ENCODE measurements at places on chromosomes 3 and 15.
A peak's percentile ranks its signal among the peaks of the same experiment; 100 is the strongest.

- DNase-seq: no peak
Measured at GRCh38 chr15:50798684-50799083, 33.2 kb upstream of the SPPL2A start.

DNA sequence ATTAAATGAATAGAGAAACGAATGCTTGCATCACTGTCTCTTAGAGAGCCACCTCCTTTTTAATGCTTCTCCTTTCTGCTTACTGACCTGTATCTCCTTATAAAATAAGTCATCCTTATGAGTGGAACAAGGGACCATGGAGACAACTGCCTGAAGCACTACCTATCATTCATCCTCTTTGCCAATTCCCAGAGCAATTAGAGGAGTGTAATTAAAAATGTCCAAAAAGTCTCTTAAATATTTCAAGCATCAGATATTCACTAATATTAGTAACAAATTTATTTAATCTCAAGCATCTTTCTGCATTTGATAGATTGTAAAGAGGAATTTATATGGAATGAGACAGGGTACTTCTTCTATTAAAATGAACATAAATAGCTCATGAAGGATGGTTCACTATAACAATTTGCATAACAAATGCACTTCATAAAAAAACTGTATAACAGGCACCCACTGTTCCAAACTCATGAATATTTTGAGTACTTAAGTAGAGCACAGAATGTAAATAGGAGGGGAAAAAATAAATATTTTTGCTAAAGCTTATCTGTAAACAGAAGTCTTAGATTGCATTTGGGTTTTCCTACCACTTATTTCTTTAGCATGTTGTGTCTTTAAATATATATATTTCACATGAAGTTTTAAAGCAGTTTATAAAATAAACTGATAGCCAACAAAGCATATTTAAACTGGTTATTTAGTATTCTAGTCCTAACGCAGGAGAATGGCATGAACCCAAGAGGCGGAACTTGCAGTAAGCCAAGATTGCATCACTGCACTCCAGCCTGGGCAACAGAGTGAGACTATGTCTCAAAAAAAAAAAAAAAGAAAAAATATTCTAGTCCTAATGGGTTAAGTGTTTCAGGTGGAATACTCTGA, 269.3 kb downstream of the TBL1XR1 start:
- no peak for DNase-seq

- no peak for DNase-seq
Measured at GRCh38 chr3:160081958-160082533, 93.4 kb downstream of the IL12A start.

DNA sequence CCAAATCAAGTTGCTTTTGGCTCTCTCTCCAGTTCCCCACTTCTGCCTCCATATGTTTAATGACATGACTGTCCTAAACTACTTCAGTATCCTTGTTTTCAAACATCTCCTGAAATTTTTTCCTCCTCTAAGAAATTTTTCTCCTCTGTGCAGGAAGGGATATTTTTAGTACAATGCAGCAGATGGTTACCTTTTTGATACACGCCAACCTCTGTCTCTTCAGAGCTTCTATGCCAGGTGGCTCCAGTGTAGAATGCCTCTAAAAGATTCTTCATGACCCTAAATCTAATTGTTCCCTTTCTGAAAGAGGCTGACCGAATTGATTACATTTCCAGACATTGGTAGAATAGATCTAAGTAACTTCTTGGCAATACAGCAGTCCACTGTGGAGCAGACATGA, 33.7 kb downstream of the TMOD3 start:
- no peak for DNase-seq

DNA sequence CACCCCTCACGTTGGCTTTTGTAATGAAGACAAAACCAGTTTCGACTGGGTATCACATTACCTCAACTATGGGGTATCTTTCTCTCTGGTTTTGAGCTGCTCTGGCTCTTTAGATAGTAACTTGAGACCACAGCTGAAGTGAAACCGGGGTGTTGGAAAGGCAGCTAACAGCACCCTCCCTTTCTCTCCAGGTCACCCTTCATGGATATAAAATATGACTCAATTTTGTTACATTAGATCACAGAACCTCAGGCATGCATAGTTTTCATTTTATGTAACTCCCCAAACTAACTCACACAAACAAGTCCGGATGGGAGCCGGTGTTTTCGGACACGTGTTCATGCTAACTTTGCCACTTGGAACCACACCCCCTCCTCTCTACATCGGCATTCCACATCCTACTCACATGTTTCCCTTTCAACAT, 90.7 kb downstream of the NR2F2 start:
- DNase-seq: no peak

GRCh38 chr3:135226057-135226456, 431.0 kb downstream of the EPHB1 start:
- DNase-seq: no peak

GRCh38 chr3:11126653-11127052, 27.6 kb upstream of the HRH1 start:
- no peak for DNase-seq

DNA sequence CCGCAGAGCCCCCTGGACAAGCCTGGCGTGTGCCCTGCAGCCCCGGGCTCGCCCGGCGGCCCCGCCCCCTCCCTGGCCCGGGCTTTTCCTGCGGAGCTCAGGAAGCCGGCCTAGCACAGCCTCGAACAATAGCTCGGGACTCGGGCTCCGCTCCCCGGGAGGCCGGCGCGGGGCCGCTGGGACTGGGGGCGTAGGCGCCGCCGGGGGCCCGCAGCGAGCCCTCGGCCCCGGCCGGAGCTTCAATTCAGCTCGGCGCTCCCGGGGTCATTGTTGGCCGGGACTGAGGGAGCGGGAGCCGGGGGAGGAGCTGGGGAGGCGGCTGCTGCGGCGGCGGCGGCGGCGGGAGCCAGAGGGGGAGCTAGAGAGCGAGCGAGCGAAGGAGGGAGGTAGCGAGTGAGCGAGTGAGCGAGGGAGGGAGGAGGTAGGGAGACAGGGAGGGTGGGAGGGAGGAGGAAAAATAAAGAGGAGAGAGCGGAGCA, 41.0 kb upstream of the ROPN1 start:
- peak; percentile 60 for DNase-seq

GRCh38 chr15:93382200-93382820, 293.3 kb upstream of the RGMA start:
- DNase-seq: no peak

DNA sequence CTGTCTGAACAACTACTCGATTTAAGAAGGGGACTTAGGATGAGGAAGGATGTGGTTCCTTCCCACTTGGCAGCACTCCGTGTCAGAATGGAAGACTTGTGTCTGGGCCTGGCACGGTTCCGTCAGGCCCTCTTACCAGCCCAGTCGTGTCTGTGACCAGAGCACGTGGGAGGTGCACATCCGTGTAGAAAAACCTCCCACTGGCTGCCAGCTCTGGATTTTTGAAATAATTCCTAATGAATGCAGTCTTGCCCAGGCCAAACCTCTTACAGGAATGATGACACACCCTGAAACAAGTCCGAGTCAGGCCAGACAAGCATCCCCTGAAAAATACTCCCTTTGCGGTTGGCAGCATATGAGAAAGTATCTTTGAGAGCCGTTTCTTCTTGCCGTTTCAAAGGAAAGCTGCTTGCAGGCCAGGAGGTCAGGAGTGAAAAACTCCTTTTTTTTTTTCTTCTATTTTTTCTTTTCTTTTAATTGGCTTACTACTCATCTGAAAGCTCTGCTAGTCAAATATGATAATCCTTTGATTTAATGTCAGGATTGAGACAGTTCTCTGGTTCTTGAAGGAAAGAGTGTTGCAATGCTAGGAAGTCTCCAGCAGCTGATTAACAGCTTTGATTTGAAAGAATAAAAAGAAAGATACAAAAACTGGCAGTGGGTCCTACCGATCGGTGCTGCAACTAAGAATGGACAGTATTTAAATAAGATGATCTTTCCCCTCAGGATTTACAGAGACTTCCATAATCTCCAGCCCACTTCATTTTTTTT, 19.8 kb downstream of the IL1RAP start:
- DNase-seq: no peak

- DNase-seq: no peak
Measured at GRCh38 chr3:107116251-107116650, 261.0 kb upstream of the CCDC54 start.

DNA sequence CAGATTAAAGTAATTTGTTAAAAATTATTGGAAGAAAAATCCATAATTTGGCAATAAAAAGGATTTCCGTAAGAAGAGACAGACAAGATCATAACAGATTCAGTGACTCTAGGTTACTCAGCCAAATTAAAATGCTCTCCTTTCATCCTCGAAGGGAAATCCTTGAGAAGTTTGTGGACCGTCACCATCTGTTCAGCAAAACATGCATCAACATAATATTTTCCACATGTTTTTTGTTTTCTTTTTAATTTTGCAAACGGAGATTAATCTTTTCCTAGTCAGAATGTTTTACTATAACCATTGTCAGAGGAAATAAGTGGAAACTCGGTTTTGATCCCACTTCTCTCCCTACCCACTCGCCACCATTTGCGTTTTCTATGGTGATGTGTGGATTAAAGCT, 128.3 kb downstream of the TMCO5A start:
- DNase-seq: no peak

- DNase-seq: no peak
Measured at GRCh38 chr3:172520301-172520831, 2.9 kb downstream of the TNFSF10 start.

DNA sequence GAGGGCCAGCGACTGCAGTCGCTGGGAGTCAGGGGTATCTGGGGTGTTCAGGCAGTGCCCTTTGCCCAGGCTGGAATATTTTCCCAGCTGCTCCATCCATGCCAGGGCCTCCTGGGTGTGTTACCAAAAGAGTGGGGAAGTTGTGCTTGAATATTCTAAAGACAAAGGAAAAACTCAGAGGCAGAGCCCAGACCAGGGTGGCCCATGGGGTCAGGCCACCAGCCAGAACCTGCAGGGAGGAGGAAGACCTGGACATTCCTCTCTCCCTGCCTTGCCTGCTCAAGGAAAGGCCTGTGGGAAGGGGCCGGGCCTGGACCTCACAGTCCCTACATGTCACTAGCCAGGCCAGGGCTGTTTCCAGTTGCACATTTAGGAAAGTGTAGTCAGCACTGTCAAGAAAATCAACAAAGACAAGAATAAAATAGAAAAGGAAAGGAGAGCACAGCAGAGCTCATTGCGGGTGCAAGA, 16.0 kb upstream of the KLF15 start:
- no peak for DNase-seq

DNA sequence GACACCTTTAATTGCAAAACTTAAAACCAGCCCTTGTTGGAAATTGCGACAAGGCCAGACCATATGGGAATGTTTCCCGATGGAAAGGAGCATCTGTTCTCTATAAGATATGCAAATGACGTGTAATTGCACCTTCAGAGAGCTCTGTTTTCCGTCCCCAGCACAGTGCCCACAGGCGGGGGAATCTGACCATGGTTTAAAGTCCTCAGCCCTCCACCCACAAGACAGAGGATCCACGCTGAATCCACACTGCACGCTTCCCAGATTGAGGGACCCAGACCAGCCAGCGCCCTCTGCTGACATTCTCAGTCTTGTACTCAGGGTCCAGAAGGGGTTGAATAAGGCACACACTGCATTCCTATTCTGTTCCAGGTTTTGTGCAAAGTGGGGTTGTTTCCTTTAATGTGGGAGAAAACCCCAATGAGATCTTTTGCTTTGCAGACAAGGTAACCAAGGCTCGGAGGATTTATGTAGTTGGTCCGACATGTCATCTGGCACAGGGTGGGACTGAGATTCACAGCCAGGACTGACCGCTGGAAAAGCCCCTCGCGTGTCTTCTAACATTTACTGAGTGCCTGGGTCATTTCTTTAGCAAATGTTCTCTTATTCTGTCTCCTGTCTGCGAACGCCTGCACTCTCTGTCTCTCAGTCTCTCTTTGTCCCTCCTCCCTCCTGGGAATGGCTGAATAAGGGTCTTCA, 36.8 kb upstream of the KLHL25 start:
- peak; percentile 92 for DNase-seq

DNA sequence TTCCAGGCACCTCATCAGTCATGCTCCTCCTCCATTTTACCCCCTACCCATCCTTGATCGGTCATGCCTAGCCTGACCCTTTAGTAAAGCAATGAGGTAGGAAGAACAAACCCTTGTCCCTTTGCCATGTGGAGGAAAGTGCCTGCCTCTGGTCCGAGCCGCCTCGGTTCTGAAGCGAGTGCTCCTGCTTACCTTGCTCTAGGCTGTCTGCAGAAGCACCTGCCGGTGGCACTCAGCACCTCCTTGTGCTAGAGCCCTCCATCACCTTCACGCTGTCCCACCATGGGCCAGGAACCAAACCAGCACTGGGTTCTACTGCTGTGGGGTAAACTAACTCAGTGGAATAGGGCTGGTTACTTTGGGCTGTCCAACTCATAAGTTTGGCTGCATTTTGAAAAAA, 52.6 kb downstream of the CAPN3 start:
- no peak for DNase-seq

GRCh38 chr3:42157540-42158538, 66.7 kb downstream of the TRAK1 start:
- no peak for DNase-seq

DNA sequence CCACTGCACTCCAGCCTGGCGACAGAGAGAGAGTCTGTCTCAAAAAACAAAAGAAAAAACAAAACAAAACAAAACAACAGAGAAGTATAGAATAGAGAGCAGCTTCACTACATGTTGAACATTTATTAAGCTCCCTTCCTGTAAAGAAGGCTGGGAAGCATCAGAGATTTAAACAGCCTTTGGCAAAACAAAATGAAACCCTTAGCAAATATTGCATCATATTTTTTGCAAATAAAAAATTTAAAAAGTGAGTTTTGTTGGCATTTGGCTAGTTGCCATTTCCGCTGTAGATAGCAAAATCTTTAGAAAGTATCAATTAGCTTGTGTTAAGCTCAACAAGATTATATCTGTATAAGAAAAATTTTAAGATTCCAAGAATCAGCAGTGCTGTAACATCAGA, 151.2 kb downstream of the SERPINI1 start:
- no peak for DNase-seq

DNA sequence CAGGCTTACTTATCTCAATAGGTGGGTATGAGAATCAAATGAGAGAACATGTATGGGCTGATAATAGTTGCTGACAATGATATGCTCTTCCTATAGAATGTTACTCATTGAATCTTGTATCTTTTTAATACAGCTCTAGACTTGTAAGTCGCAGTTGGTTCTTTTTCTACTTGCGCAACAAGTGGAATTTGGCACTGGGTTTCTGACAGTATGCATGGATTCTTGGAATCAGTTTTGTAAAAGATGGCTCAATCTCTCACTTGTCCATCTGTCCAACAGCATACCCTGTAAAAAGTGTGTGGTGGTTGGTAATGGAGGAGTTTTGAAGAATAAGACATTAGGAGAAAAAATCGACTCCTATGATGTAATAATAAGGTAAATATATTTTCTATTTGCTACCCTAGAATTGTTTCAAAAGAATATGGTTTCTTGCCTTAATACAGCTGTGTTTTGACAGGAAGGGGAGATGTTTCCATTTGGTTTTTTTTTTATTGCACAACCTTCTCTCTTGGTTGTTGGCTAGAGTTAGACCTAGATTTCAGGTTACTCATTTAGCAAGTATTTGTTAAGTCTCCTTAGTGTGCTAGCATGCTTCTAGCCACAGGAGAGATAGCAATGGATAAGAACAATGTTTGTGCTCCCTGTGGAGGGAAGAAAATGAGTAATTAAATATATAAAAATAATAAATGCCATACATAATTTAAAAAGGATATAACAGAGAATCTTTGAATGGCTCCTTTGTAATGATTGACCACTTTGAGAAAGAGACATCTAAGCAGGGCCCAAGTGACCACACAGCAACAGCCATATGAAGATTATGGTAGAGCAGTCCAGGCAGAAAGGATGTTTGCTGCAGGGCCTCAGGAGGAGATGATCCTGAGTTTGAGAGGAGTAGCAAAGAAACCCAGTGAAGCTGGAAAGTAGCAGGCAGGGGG, 21.8 kb downstream of the ST3GAL6 start:
- no peak for DNase-seq

GRCh38 chr3:145943952-145944351, 217.0 kb downstream of the PLOD2 start:
- DNase-seq: no peak

GRCh38 chr3:185807445-185808068, 17.3 kb downstream of the IGF2BP2 start:
- DNase-seq: no peak

Data from NCI-H524 treated with DMSO at 0.1 percent for 48 hours (cell line).